Kidney capillary endothelial cell (primary cell): ENCODE measurements at places on chromosomes 4 and X.

GRCh38 chr4:165620913-165621312 is 242.1 kb downstream of the CPE start:
- DNase-seq: no peak

DNA sequence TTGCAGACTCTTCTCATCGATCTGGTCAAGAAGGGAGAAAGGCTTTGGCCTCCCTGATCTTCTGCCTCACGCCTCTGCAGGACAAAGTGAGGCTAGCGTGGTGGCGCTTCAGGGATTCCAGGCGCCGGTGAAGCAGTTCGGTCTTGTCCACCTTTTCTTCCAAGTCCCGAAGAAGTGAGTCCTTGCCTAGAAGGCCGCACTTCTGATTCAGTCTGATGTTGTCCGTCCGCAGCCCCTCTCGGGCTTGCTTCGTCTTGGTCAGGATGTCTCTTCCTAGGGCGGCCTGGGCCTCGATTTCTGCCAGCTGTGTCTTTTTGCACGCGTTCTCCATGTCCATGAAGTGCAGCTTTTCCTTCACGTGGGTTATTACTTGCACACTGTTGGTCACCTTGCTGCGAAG is 1.9 kb upstream of the TADA2B start:
- no peak for DNase-seq

DNA sequence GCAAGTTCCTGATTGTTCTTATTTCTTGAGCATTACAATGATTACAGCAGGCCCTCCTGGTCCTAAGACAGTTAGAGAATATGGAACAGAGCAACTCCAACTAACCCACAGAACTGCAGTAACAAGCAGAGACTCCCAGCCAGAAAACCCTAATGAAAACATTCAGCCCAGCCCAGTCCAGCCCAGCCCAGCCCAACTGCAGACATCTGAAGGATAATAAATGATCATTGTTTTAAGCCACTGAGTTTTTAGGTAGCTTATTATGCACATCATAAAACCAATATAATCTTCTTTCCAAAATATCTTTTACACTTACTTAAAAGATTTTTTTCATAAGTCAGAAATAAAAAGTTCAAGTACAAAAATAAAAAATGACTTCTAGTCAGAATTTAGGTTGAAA is 51.3 kb downstream of the SPOCK3 start:
- no peak for DNase-seq

DNA sequence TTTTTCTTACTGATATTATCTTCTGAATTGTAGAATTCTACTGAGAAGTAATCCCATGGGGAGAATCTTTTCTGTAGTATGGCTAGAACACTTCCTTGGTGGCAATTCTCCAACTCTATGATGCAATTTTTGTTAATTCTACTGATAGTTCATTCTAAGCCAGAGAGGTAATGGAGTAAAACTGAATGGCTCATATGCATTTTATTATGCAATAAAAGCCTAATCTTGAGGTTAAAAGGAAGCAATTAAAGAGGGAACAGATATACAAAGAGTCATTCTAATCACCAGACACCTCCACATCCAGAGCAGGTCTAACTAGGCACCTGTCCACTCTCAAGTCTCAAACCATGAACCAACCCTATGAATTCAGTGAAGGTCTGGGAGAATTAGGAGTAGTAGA is 9.7 kb downstream of the RAP2C start:
- DNase-seq: no peak

DNA sequence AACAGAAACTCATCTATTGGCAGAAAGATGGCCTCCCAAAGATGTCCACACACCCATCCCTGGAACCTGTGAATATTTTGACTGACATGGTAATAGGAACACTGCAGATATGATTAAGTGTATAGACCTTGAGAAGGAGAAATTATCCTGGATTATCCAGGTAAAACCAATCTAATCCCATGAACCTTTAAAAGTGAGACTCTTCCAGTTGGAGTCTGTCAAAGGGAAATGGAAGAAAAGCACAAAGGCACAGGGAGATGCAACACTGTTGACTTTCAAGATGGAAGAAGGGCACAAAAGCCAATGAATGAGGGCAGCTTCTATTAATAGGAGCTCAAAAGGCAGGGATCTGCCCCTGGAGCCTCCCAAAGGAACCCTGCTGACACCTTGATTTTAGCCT is 83.0 kb downstream of the AMELX start:
- no peak for DNase-seq

DNA sequence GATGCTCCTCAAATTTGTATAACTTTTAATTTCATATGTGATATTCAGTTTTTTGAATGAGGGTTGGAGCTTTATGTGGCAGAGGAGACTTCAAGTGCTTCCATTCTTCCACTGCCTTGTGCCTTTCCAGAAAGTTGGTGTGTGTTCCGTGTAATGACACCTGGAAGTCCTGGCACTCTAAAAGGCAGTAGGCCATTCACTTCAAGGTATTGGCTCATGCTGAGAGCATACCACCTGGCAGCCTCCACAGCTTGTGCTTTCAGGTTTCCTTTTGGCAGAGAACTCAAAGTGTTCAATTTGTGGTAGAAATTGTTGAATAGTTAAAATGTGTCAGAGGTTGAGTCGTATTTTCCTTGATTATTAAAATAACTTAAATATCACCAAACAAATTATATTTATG is 49.6 kb downstream of the GRIA2 start:
- no peak for DNase-seq

DNA sequence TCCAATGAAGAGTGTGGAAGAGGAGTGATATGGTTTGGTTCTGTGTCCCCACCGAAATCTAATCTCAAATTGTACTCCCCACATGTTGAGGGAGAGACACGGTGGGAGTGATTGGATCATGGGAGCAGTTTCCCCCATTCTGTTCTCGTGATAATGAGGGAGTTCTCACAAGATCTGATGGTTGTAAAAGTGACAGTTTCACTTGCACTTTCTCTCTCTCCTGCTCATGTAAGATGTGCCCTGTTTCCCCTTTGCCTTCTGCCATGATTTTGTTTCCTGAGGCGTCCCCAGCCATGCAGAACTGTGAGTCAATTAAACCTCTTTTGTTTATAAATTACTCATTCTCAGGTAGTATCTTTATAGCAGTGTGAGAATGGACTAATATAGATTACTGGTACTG is 39.6 kb downstream of the FAM47C start:
- no peak for DNase-seq

GRCh38 chr4:24999392-25000089 is 31.2 kb downstream of the LGI2 start:
- no peak for DNase-seq

DNA sequence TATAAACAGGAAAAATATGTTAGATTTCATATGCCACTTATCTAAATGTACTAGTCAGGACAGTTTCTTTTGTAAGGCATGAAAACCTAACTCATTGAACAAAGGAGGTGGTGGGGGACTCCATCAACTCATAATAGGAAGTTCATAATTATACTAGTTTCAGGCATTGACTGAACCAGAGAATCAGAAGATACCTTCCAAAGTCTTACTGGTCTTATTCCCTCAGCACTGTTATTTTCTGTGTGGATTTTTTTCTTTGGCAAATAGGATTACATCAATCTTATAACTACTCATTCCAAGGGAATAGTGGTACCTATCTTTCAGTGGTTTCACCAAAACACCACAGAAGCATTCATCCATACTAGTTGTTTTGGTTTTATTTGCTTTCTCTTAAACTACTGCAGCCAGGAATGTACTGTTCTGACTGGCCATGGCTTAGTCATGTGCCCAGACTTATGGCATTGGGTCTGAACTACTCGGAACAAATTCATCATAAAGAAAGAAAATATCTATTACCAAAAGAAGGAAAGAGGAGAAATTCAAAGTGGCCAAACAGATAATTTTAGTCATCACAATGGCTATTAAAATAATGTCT is 273.9 kb downstream of the ARAP2 start:
- DNase-seq: no peak

DNA sequence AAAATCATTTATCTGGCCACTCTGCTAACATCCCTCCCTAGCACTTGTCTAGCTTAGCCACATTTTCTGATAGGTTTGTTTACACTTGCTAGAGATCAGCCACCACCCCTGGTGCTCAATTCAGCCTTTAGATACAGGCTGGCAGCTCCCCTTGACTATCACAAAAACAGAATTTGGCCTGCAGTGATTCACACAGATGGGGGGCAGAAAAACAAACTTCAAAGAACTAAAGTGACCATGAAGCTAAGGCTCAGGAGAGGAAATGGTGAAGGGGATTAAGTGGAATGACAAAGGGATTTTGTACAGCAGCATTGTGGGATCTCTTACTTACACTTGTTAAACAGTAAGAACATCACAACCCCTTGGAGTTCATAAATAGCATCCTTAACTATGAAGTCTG is 1718.0 kb upstream of the PCDH7 start:
- no peak for DNase-seq

DNA sequence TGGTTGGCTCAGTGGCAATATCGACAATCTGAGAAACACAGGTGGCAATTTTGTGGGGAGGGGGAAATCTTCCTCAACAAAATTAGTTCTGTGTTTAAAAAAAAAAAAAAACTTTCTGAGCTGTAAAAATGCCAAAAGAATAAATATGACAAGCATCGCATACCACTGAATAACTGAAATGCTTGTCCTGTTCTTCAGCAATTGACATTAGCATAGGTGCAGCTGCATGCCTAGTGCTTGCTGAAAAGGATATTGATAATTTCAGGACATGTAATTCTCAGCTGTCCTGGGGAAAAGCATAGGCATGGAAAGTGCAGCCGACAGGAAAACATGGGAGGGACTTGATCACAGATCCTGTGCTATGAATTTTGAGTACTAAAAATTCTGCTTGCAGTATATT is 147.2 kb downstream of the SOWAHB start:
- DNase-seq: no peak

DNA sequence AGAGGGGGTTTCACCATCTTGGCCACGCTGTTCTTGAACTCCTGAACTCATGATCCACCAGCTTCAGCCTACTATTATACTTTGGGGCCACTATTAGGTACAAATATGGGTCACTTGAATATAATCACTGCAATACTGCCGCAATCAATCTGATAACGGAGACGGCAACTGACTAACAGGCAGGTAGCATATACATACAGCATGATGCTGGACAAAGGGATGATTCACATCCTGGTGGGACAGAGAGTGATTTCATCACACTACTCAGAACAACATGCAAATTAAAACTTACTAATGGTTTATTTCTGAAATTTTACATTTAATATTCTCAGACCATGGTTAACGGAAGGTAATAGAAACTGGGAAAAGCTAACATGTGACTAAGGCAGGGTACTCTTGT is 10.9 kb downstream of the LRBA start:
- peak; percentile 53 for DNase-seq

GRCh38 chrX:153343674-153344073 is 9.7 kb downstream of the ZNF275 start:
- DNase-seq: no peak

- DNase-seq: no peak
Measured at GRCh38 chr4:61199873-61200186, 296 bp upstream of the ADGRL3 start.

GRCh38 chrX:69016293-69016941 is 148.8 kb downstream of the PJA1 start:
- no peak for DNase-seq

DNA sequence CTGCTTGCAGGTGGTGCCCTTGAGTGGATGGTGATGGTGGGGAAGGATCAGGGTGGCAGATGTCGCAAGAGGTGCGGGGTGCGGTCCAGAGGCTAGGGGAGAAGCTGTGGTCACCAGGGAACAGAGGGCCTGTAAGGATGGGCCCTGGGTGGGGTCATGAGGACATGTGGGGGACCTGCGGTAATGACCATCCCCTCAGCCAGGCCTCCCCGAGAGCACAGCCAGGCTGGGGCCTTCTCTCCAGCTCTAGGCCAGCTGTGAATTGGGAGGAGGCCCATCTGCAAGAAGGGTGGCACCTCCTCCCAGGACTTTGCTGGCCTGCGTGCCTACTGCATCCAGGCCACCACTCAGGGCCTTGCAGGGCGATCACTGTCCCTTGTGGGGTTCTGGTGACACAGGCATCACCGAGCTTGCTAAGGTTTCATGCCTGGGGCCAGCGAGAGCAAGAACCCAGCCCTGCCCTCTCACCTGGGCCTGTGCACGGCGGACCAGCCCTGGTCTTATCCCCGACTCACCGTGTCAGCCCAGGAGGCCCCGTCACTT is 34.1 kb upstream of the MXD4 start:
- no peak for DNase-seq

DNA sequence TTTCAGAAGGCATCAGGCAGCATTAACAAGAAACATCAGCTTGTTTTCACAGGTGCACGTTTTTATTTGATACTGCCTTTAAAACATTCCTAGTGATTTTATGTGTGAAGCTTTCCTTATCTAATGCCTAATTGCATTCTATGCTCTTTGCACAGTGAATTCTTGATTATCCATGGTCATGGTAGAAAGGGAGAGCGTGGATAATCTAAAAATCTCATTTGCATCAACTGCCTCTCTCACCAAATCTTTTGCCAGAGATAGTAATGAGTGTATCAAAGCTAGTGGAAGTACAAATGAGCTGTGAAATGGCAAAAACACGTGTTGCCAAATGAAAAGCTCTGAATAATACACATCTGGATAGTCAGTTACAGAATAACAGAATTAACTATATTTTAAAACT is 170.5 kb downstream of the NAA11 start:
- no peak for DNase-seq

DNA sequence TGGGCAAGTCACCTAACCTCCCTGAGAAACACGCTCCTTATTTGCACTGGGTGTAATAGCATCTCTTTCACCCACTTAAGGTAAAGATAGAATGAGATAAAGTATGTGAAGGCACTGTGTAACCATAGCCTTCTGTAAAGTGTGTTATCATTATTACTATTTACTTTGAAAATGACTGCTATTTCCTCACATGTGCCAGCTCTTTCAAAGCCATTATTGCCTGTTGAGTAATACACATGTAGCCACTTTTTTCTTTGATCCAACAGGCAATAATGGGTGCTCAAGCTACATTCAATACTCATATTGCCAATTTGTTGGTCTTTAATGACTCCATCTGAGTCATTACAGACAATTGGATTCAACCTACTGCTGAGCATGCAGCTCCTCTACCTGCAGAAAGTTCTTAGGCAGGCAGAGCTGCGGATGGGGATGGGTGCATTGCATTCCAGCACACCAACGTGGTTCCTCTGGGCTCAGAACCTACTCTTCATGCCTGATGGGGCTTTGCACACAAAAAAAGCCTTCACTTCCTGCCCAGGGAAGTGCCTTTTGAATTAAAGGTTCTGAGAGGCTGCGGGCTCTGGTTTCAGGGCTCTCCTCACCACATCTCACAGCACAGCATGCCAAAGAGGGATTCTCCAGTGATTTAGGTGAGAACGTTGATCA is 9.7 kb downstream of the PTCHD1 start:
- DNase-seq: no peak

GRCh38 chr4:104032896-104033295 is 313.1 kb upstream of the TACR3 start:
- no peak for DNase-seq

DNA sequence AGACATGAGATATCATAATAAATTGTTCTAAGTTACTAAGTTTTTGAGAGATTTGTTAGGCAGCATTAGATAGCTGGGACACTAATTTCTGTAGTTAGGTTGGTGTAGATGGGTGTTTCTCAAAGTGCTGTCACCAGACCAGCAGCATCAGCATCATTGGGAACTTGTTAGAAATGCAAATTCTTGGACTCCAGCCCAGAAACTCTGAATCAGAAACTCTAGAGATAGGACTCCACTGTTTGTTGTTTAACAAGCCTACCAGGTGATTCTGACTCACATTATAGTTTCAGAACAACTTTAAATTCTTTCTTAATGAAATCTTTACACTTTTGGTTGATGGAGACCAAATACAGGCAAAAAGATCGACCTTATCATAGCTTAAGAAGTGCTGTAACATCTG is 173.7 kb downstream of the PABPC4L start:
- DNase-seq: peak; percentile 26

GRCh38 chr4:47837094-47837907 is 566 bp downstream of the CORIN start:
- no peak for DNase-seq

- DNase-seq: peak; percentile 90
Measured at GRCh38 chr4:78645853-78646757, 94.5 kb downstream of the ANXA3 start.
